ENCODE measurements at places on chromosomes 5 and 9.
A peak's percentile ranks its signal among the peaks of the same experiment; 100 is the strongest.

- no peak for DNase-seq
Measured at GRCh38 chr5:114657342-114658130, 295.7 kb downstream of the KCNN2 start.

DNA sequence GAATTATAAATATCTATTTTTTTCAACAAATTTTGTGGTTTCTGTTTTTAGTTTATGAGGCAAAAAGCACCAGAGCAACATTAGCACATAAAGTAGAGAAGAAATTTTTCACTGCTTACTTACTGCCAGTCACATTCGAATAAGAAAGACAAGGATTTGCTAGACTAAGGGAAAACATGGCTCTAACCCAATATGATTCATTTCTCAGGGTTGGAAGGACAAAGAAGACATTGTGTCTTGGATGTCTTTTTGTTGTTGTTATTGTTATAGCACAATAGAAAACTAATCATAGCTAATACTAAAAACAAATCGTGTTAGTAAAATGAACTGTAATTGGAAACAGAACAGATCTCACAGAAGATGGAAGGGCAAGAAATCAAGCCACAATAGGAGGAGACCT, 90.9 kb upstream of the SLCO6A1 start:
- no peak for DNase-seq

DNA sequence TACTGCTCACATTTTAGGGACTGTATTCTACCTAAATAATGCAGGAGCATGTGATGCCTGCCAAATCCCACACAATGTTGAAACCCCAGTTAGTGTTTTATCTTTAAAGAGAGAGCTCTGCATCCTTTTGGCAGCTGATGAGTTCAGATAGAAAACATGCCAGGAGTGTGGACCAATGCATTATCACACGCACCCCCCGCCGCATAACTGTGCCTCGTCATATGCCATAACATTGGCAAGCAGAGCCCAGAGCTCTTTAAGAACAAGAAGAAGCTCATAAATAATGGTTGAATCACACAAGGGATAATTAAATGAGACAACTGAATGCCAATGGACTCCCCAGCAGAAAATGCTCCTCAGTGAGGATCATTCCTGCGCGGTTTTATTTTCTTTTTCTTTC, 52.8 kb upstream of the RORB start:
- no peak for DNase-seq

- no peak for DNase-seq
Measured at GRCh38 chr9:86747711-86748110, 199.6 kb downstream of the GAS1 start.

GRCh38 chr5:18393565-18394442, 759.5 kb downstream of the TAF11L14 start:
- DNase-seq, result no peak

GRCh38 chr5:54294097-54294667, 16.2 kb downstream of the ARL15 start:
- DNase-seq, result no peak

DNA sequence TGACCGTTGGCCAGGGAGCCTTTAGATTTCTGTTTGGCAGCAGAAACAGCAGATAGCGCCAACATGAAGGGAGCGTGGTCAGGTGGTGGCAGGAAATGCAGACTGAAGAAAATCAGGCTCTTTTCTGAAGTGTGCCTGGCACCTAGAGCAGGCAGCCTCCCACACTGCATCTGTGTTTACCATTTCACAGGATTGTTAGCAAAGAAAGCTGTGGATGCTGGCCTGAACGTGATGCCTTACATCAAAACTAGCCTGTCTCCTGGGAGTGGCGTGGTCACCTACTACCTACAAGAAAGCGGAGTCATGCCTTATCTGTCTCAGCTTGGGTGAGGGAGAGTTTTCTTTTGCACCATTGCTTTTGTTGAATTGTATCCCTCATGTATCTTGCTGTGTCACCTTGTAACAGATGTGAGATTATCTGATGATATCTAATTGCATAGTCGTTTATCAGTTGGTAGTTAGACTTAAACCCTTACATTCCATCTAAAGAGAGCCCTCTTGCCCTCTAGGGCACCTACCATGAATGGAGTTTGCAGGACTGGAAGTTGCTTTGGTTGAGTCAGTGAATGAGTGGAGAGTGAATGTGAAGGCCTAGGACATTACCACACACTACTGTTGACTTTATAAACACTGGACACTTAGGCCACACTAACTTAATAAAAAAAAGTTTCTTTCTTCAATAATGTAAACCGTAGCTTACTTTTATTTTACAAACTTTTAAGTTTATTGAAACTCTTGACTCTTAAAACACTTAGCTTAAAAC, 42.8 kb downstream of the ACO1 start:
- DNase-seq, result peak; percentile 76

- DNase-seq, result no peak
Measured at GRCh38 chr5:53507013-53507412, 26.6 kb downstream of the FST start.

DNA sequence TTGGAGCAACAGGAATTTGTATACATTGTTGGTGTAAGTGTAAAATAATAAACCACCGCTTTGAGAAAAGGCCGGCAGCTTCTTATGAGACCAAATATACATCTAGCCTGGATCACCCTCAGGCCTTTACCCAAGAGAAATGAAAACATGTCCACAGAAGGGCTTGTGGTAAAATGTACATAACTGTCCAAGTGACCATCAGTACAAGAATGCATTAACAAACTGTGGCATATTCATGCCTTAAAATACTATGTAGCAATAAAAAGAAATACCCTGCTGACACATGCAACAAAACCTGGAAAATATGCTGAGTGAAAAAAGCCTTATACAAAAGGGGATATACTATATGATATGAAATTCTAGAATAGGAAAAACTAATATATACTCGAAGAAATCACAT, 311.9 kb upstream of the TRPC7 start:
- DNase-seq, result no peak

DNA sequence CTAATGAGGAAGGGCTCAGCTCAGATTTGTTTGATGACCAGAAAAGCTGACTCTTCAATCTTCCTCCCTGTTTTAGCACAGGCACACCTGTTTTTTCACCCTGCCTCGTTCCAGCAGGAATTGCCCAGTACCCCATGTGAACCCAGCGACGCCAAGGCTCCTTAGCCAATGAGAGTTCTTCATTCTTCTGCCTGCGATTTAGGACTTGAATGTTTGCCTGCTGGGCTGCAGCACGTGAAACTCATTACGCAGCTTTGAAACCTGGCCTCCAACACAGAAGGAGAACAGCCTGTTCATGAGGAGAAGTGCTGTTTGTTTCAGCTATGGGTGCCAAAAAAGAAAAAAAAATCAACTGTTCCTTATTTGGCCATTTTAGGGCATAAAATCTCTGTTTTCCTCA, 315.5 kb downstream of the TRPM3 start:
- DNase-seq, result no peak

DNA sequence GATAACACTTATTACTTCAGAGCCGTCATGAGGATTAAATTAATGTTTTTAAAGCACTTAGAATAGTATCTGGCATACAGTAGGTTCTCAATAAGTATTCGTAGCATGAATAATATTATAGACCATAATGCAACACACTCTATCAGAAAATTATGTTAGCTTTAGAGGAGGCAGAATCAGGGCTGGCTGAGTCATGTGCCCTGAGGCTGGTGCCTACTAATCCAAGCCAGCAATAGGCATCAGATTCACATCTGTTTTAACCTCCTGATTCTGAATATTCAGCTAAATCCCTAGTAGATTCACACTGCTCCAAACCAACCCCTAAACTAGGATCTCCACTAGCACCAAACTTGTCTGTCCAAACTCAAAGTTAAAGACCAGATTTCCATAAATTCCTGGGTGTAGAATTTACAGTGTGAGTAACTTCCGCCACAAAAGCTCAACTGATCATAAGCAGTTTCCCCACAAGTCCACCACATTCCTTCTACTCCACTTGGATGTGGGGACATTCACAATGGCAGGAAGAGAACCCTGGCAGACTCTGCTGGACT, 170.0 kb upstream of the DAPK1 start:
- no peak for DNase-seq

GRCh38 chr5:90898326-90899013, 339.9 kb downstream of the ADGRV1 start:
- no peak for DNase-seq

DNA sequence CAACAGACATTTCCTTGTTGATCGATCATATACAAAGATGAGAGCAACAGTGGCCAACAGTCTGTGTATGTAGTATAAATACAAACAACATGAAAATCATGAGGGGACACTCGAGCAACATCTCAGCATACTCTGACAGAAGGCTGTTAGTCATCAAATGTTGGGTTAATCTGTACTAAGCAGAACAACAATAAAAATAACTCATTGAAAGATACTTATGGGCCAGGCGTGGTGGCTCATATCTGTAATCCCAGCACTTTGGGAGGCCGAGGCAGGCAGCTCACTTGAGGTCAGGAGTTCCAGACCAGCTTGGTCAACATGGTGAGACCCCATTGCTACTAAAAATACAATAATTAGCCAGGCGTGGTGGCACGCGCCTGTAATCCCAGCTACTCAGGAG, 67.3 kb downstream of the SCAI start:
- DNase-seq, result no peak

DNA sequence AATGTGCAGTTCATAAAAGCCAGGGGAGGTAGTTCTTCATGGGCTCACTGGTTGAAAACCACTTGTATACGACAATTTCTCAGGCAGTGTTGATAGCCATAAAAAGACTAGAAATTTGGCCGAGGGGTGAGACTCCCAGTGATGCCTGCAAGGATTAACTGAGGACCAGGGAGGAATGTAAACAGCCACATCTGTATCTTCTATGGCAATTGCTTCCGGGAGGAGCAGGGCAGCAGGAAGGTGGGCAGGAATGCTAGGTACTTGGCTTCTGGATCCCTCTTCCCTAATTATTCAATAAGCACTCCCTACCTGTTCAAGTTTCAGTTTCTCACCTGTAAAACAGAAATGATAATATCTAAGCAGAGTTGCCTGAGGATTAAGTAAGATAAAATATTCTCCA, 45.4 kb downstream of the TMEM232 start:
- DNase-seq, result no peak

DNA sequence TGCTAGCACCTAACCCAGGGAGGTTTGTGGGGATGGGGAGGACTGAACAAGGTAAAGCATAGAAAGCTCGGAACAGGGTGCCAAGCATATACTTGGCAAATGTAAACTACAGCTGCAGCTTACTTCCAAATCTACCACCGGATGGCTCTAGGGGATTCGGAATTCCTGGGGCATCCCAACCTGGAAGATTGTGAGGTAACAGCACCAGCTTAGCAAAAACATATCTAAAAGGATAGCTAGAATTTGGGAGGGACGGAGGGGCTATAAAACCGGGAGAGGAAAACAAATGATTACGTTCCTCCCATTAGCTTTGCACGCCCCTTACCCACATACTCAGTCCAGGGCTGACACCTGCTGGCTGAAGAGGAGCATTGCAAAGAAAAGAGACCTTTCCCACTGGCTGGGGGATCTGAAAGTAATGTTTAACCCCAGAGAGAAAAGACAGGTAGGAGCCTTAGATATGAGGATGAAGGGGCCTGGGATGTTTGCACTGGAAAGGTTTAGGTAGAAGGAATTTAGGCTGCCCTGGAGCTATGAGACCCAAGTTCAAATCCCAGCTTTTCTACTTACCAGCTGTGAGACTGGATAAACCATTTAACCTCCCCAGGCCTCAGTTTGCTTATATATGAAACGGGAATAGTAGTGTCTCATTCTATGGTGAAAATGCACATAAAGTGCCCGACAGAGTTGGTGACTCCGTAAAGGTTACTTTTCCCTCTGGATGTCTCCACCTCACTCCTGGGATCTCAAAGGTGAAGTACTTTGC, 73.6 kb downstream of the FAM114A2 start:
- peak; percentile 50 for DNase-seq

DNA sequence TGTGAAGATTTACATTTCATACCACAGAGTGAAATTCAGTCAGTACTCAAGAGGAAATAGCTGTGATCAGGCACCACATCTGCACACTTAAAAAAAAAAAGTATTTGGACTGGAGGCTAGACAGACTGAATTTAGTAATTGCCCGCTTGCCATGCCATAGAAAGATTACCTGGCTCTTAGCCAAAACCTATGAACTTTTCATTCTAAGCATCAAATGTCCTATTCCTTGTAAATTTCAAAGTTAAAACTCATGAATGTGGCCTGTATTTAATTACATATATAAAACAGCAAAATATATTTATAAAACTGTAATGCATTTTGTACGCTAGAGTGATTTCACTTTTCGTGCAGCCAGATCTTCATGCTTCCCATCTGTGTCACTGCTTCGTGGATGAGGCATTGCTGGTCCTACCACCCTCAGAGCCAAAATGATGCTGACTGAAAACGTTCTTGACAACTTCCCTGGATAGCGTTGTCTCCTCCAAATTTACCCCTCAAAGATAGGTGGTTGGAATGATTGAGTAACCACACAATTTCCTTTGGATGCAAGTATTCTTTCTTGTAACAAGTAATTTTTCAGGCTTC, 447.9 kb upstream of the SGCD start:
- no peak for DNase-seq

DNA sequence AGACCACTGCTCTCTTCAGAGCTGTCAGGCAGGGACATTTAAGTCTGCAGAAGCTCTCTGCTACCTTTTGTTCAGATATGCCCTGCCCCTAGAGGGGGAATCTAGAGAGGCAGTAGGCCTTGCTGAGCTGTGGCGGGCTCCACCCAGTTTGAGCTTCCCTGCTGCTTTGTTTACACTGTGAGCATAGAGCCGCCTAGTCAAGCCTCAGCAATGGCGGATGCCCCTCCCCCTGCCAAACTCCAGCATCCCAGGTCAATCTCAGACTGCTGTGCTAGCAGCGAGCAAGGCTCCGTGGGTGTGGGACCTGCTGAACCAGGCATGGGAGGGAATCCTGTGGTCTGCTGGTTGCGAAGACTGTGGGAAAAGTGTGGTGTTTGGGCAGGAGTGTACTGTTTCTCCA, 59.9 kb downstream of the CAVIN4 start:
- no peak for DNase-seq

- DNase-seq, result no peak
Measured at GRCh38 chr9:69861011-69861410, 40.4 kb downstream of the CFAP95 start.

- DNase-seq, result no peak
Measured at GRCh38 chr9:107215381-107215780, 67.7 kb upstream of the RAD23B start.
